ENCODE measurements at places on chromosomes 12 and 14.

- DNase-seq = no peak
These were observed 70.4 kb downstream of the RCOR1 start for GRCh38 chr14:102662636-102663430.

DNA sequence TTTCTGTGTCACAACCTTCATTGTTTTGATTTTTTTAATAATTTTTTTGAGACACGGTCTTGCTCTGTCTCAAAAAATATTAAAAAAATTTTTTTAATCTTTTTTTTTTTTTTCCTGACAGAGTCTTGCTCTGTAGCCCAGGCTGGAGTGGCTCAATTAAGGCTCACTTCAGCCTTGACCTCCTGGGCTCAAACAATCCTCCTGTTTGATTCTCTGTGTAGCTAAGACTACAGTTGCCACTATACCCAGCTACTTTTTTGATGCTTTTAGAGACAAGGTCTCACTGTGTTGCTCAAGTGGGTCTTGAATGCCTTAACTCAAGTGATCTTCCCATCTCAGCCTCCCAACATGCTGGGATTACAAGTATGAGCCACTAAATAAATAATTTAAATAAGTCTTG is 9.2 kb upstream of the PRH2 start:
- DNase-seq = no peak

DNA sequence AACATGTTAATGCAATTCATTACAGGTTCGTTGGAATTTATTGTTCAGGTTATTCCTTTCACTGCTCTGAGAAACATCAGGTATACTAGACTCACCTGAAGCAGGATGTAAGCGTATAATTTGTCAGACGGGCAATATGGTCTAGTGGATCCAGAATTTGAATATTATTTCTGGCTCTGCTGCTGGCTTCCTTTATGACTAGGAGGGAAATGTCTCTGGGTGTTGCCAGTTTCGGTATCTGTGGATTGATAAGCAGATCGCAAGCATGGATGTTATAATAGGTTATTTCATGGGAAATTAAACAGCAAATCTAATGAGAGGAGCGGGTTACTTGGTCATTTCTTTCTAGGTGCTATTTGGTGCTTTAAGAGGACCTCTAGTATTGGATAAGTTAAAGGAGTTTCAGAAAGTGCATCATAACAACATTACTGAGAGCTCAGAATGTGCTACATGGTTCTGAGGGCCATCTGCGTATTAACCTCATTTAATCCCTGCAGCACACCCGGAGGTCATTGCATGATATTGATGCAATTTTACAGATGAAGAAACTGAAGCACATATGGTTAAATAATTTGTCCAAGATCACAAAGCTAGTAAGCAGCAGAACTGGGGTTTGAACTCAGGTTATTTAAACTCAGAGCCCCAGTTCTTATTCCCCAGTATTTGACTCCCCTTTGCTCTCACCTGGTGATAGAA is 47.3 kb upstream of the BCAT1 start:
- DNase-seq = no peak

- no peak for DNase-seq
These were observed 99.0 kb downstream of the NUBPL start for GRCh38 chr14:31660191-31660590.
